Activated CD4-positive, alpha-beta T cell treated with anti-CD3 and anti-CD28 coated beads, Interleukin-2, Interleukin-4, amounts not matched to agents 100 ng/mL and 50 ng/mL, durations not matched to agents 16 hours and 8 hours (primary cell): ENCODE measurements at places on chromosomes 7 and 10.

GRCh38 chr10:35795131-35795824 is 153.2 kb upstream of the FZD8 start:
- no peak for DNase-seq

GRCh38 chr10:7239312-7239985 is 171.4 kb downstream of the SFMBT2 start:
- peak; percentile 70 for DNase-seq

GRCh38 chr7:139081584-139081983 is 27.9 kb downstream of the ZC3HAV1 start:
- no peak for DNase-seq

- no peak for DNase-seq
These were observed 1.0 kb upstream of the CTTNBP2 start for GRCh38 chr7:117874191-117874700.

- DNase-seq: no peak
These were observed at the start of gene C10orf67 for GRCh38 chr10:23344241-23344841. Gene C10orf67 (minus strand): TSS chr10:23344797. CDS start chr10:23344774, 23 bp downstream.

- DNase-seq: no peak
These were observed 5.4 kb upstream of the GRM8 start for GRCh38 chr7:127258111-127258510.

DNA sequence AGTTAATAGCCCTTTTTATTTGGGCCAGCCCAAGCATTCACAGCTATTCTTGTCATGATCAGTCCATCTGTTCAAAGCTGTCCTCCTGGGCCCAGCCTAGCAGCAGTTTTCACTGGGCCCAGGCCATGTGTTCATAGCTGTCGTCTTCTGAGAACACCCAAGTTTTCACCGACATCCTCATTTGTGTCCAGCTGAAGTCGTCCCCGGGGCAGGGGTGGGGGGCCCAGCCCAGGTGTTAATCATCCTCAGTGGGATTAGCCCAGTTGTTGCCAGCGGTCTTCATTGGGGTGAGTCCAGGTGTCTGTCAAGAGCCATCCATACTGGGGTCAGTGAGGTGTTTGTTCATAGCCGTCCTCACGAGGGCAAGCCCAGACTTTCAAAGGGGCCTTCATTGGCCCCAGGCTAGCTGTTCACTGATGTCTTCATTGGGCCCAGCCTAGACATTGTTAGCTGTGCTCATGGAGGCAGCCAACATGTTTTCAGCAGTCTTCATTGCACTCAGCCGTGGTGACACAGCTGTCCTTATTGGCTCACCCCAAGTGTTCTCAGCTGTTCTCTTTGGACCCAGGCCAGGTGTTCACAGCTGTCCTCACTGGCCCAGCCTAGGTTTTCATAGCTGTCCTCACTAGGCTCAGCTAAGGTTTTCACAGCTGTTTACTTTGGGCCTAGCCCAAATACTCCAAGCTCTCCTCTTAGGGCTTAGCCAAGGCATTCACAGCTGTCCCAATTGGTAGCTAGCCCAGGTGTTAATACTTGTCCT is 10.0 kb downstream of the FRG2B start:
- DNase-seq: no peak

DNA sequence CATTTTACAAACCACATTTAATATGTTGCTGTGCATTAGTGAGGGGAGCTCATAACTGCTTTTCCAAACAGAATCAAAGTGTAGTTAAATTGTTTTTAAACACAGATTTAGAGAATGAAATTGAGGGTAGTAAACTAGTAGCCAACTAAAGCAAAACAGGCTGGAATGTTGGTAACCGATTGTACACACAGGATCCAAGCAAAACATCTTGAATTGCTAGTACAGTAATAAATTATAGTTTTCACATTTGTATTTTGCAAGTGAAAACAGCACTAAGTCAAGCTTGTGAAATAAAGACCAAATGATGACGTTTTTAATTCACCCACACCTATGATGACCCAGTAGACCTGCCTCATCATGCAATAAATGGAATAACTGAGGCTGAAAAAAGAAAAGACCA is 198.3 kb downstream of the HDAC9 start:
- DNase-seq: no peak

DNA sequence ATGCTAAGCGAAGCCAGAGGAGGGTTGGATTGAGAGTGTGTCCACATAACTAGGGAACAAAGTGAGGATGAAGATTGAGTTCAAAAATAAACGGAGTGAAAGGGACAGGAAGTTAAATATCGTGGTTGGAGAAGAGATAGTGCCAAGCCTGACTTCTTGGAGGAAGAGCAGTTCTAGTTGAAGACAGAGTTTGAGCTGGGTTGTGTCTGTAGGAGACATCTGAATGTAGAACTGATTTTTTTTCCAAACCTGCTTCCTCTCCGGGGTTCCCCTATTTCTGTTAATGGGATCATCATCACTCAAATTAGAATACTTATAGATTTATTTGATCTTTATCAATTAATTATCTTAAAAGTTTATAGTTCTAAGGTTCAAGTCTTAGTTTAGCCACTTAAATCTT is 35.6 kb downstream of the SP4 start:
- no peak for DNase-seq

DNA sequence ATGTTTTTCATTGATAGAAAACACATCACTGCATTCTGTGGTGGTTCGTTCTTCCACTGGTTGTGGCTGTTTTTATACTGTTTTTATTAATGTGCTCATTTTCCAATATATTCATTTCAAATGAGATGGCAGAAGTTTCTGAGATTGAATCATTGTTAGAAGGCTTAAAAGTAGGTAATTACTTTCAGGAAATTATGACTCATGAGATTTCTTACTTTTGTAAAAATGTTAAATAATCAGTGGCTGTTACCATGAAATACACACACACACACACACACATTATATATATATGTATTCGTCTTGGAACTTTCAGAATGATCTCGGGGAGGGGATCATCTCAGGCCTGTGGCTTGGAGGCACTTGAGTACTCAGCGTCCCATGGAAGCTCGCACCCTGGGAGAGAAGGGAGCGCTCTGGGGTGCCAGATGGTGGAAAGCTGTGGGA is 66.1 kb downstream of the ZMYND11 start:
- peak; percentile 27 for DNase-seq

DNA sequence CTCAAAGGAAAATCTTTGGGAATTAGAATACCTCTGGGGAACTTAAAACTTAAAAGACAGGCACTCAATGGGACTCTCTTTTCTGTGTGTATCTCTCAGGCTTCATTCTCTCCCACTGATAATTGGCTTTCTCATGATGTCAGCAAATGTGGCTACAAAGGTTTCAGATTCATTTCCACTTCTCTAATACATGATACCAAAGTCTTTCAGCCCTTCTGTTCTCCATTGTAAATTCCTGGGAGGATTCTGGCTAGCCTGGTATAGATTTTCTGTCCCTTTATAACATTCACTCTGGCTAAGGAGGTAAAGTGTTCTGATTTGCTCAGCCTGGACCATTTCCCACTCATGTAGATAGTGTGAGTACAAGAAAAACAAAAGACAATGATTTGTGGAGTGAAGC is 606.2 kb downstream of the PCDH15 start:
- DNase-seq: no peak

- no peak for DNase-seq
These were observed 25.9 kb downstream of the ASB13 start for GRCh38 chr10:5640501-5640900.

DNA sequence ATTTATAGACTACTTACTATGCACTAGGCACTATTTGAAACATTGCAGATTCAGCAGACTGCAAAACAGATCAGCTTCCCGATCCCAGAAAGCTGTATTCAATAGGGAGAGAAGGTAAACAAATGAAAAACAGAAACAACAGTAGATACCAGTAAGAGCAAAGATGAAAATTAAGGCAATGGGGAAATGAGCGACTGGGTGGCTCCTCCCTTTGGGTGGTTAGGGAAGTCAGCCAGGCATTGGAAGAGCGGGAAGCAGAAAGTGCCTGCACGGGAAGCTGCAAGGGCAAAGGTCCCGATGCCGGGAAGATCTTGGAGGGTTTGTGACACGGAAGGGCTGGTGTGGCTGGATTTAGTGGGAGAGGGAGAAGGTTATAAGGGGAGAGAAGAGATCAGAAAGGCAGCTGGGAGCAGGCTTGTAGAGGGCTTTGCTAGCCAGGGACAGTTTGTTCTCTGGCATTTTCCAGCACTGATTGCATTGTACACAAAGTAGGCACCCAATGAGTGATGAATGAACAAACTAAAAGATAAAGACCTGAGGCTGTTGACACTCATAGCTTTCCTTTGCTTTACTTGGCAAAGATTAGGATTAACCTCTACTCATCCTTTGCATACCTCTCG is 67.8 kb downstream of the NAMPT start:
- DNase-seq: no peak

GRCh38 chr10:62709200-62709599 is 95.3 kb upstream of the ADO start:
- no peak for DNase-seq

GRCh38 chr10:4775808-4776207 is 50.2 kb upstream of the AKR1E2 start:
- DNase-seq: peak; percentile 11

DNA sequence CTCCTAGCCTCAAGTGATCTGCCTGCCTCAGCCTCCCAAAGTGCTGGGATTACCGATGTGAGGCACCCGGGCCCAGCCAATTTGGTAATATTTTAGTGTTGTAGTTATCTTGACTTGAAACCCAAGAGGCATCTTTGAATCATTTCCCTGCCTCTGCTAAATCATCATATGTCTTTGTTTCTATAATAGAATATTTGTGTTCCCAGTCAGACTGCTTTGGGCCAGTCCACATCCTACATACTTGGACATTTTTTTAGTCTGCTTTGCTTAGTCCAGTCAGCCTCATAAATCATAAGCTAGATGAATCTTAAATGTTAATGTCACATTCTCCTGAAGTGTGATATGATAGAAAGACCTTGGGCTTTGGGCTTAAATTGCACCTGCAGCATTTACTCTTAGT is 5.9 kb downstream of the STAM start:
- DNase-seq: no peak

- no peak for DNase-seq
These were observed 172.5 kb downstream of the PRKAG2 start for GRCh38 chr7:151704299-151704959.

DNA sequence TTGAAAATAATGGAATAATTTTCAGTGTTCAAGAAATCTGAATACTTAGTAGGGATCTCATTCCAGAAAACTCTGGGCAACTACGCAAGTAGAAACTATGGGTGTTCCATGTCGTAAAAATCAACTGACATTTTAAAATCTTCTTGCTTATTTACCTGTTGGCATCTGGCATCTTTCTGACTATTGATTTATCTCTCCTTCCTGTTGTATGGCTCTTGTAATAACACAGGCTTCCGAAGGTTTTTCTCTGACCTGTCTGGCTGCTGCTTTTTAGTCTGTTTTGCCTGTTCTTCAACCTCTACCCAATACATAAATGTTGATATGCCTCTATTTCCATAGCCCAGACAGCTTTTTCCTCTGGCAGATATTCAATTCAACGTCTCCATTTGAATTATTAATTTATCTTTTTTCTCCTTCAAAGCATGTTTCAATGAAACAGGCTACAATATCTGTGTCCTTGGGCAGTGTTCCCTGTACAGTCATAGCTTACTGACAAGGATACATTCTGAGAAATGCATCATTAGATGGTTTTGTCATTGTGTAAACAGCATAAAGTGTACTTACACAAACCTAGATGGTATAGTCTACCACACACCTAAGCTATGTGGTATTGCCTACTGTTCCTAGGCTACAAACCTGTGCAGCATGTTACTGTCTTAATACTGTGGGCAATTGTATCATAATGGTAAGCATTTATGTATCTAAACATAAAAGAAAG is 105.9 kb upstream of the ETV1 start:
- DNase-seq: no peak

DNA sequence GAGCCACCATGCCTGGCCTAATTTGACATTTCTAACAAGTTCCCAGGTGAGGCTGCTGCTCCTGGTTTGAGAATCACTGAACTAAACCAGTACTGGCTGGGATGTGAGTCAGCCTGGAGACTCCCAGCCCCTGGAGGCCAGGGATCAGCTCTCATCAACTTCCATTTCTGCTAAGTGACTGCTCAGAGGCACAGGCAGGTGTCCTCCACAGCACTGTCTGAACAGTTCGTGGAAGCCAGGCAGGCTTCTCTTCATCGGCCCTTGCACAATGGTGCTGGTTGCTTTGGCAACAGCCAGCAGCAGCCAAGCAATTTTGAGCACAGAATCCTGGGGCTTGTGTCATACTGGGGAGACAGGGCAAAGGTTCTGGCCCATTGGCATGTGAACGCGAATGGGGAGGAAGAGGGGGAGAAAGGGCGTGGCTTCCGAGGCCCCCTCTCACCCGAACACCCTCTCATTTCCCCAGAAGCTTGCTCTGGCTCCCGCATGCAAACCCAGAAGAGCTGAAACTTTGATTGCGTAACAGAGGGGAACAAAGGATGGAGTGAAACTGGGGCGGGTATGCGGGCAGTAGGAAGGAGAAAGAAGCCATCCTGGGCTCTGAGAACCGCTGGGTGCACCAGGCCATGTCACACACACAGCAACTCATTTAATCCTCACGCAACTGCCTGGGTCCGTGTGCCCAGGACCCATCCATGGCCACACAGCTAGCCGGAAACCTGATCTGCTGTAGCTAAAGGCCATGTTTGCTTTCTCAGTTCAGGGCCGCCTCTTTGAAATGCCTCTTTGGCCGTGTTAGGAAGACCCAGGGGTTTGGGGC is 9.0 kb upstream of the POR start:
- no peak for DNase-seq

- DNase-seq: no peak
These were observed 205.4 kb downstream of the CELF2 start for GRCh38 chr10:11223081-11223480.

DNA sequence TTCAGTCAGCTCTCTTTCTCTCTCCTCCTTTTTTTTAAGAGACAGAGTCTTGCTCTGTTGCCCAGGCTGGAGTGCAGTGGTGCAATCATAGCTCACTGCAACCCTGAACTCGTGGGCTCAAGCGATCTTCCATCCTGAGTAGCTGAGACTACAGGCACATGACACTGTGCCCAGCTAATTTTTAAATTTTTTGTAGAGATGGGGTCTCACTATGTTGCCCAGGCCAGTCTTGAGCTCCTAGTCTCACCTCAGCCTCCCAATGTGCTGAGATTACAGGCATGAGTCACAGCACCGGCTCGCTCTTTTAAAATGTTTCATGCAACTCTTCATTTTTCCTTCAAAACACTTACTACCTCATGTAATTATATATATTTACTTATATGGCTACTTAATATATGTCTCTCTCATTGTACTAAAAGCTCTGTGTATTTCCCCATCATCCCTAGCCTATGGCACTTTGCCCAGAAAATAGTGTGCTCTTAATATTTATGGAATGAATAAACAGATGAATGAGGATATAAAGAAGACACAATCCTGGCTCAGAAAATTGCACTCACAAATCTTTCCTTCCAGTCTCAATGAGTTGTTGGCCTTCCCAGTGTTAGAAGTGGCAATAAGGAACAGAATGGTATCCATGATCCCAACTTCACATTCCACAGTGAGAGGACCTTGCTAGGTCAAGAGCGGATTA is 33.9 kb downstream of the EBLN1 start:
- no peak for DNase-seq

GRCh38 chr10:86153751-86154150 is 212.8 kb downstream of the GRID1 start:
- DNase-seq: no peak
